ENCODE measurements at places on chromosomes 16 and 17.

- DNase-seq: peak; percentile 86
These were observed 186.5 kb downstream of the STX8 start for GRCh38 chr17:9389111-9389527.

DNA sequence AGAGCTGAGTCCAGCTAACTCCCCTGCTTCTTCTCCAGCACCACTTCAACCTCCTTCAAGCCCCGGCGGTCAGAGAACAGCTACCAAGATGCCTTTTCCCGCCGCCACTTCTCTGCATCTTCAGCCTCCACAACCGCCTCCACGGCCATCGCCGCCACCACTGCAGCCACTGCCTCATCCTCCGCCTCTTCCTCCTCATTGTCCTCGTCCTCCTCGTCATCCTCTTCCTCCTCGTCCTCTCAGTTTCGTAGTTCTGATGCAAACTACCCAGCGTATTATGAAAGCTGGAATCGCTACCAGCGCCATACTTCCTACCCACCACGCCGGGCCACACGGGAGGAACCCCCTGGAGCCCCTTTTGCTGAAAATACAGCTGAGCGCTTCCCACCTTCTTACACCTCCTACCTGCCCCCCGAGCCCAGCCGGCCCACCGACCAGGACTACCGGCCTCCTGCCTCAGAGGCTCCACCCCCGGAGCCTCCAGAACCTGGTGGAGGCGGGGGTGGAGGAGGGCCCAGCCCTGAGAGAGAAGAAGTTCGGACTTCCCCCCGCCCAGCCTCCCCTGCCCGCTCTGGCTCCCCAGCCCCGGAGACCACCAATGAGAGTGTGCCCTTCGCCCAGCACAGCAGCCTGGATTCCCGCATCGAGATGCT is 7.1 kb downstream of the SETD1A start:
- no peak for DNase-seq

DNA sequence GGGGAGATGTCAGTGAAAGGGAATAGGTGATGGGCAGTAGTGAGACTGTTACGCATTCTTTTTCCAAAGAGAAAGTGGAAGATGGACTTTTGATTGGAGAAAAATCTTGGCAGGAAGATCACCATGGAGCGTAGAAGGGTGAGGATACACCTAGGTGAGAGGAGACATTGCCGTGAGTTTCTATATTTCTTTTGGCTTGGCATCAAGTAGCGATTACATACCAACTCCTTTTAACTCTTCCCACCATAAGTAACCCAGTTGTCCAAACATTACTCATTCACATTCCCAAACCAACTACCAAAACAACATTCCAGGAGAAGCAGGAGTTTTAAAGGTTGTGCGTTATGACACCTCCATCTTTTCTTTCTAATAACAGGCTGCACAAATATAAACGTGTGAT is 10.7 kb upstream of the KRT28 start:
- DNase-seq: no peak

DNA sequence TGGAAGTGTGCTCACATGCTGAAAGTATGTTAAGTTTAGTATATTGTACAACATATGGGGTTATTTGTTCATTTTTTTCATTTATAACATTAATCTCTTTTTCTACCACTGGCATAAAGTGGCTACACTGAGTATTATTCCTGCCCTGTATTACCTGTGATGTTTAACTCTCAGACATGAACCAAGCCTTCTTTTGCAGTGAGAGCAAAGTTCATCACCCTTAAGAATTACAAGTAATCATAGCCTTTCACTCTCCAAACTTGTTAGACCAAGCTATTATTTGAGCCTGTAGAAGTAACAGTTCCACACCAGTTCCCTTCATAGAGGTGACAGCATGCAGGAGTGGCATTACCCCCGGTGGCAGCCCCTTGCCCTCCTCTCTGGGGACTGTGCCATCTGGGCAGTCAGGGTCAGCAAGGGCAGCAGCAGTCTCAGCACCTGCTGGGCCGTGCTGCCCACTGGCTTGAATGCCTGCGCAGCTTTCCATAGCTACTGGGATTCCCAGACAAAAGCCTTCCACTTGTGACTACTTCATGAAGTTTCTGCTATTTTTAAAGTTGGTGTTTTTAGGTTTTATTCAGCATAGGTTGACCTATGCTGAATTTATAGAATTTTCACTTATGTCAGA is 71.3 kb downstream of the TMC6 start:
- no peak for DNase-seq

GRCh38 chr17:74054249-74054648 is 149.2 kb upstream of the RPL38 start:
- DNase-seq: no peak

- DNase-seq: peak; percentile 18
These were observed at the start of gene UNC119 for GRCh38 chr17:28552176-28552999. Gene UNC119 (minus strand): TSS chr17:28552624. CDS start chr17:28552557, 67 bp downstream.

- DNase-seq: no peak
These were observed 53.7 kb upstream of the DHX40 start for GRCh38 chr17:59511726-59512125.

DNA sequence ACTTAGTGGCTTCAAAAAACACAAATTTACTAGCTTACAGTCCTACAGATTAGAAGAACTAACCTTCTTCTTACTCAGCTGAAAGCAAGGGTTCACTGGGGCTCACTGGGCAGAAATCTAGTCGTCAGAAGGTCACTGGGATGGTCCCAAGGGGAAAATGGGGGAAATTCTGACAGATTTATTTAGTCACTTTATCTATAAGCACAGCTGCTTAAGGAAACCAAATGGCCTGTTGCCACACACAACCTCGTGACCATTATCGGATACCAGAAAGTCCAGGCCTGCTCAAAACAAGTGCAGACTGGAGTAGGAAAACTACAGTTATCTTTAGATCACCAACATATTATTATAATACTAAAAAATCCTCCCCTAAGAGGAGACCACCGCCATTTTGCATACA is 374.6 kb upstream of the ASIC2 start:
- no peak for DNase-seq

DNA sequence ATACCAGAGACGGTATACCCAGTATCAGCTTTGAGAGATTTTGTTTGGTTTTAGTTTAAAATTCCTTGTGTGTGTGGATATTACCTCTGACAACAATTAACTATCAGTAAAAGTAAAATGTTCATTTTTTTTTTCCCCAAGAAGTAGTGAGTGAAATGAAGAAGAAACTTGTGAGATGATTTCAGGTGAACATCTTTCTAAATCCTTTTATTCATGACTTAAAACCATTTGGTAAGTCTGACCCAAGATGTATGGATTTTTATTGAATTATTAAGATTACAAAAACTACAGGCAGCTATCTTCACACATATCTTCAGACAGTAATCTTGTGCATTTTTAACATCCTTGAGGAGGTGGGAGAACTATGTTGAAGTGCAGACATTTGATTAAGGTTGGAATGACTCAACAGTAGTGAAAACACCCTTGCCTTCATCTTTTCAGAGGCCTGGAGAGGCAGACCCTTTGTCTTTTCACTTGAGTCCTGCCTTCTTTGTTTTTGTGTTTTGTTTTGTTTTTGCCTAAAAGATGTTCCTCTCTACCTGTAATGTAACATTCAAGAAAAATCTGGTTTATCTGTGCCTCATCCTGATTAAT is 240.3 kb upstream of the TBX2 start:
- no peak for DNase-seq

DNA sequence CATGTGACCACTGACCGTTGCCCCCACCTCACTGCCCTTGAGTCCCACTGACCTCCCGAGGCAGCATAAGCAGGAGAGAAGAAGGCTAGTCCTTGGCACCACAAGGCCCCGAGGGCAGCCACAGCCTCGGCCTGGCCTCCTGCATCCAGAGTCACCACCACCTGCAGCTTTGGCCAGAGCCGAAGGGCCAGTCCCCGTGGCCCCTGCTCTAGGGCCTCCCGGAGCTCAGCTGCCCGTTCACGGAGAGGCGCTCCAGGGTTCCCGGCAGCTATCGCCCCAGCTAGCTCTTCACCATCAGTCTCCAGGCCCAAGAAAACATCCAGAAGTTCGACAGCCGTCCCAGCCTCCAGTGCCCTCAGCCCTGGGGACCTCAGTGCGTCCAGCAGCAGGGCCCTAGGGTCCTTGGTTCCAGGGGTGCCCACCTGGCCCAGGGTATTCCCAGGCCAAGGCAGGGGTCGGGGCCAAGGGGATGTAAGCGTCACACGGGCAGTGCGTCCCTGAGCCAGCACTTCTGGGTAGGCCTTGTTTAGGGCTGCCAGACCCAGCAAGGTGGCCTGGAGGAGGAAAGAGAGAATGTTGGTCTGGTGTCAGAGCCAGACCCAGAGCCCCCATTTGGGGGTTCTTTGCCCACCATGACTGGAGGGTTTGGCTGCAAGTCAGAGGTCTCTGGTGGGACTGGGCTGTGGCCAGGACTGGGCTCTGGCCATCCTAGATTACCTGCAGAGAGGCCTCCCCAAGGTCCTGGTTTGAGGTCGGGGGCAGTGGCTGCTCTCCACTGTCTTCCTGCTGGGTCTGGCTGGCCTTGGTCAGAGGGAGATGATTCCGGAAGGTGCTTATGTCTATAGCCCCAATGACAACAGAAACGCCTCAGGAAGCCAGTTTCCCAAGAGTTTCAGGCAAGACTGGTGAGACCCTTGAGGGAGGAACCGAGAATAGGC is 1.8 kb downstream of the GHDC start:
- no peak for DNase-seq

DNA sequence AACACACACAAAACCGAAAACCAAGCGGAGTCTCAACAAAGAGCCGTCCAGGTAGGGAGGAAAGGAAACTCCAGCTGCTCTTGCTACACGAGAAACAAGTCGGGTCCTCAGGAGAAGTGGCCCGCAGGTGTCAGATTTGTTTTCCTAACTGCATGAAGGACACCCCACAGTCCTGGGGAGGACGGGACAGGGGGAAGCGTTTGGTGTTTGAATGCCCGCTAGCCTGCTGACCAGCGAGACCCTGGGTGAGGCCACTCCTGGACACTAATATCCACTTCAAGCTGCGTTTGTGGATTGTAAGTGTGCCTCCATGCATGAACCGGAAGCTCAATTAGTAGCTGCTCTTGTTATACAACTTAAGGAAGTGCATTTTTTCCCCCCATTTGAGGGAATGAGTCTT is 299.5 kb downstream of the MAF start:
- DNase-seq: no peak

- DNase-seq: no peak
These were observed 22.6 kb upstream of the EFCAB13 start for GRCh38 chr17:47301161-47301560.

DNA sequence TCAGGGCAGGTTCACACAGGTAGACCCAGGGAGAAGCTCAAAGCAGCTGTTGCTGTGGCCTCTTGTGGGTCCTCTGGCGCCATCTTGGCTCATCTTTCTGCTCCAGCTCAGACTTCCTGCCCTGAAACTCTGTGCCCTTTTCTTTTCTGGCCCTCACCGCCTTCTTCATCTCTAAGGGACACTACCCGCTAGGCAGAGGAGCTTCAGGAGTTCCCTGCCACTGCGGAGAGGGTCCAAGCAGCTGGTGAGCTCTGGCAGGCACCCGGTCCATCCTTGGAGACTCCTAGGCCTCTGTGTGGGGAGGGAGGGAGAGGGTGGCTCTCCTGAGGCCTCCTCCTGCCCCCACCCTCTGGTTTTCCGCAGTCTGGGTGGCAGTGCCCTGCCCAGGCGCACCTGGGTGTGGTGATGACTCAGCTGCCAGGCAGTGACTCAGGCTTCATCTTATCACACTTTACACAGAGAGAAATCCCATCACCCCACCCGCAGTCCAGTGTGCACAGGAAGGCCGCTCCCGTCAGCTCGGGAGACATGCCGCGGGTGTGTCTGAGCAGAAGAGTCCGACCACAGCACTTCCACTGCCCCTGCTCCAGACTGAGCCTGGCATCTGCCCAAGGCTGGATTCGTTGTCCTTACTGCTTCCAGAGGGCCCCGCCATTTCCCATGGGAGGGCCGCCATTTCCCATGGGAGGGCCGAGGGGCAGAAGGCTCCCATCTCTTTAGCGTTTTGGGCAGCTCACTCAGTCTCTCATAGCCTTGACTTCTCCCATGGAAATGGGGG is 7.3 kb downstream of the NT5C start:
- DNase-seq: no peak

GRCh38 chr16:88320947-88321634 is 61.7 kb upstream of the ZNF469 start:
- DNase-seq: no peak

GRCh38 chr17:45380046-45380765 is 52.5 kb downstream of the ARHGAP27 start:
- no peak for DNase-seq

- no peak for DNase-seq
These were observed 29.3 kb downstream of the WSCD1 start for GRCh38 chr17:6099492-6099891.

DNA sequence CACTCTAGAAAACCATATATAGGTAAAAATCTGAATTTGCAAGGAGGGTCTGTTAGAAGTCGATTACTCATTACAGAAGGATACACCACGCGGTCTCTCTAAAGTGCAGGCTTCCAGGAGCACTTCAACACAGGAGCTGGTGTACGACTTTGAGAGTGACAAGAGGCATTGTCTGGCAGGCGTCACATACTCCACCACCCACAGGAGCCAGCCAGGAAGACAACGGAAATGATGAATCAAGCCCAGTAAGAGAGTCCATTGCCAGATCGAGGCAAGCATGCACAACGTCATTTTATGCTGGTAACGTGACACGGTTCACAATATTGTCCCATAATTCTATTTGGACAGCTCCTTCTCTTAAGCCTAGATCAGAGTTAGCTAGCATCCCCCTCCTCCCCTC is 15.0 kb upstream of the CACNG4 start:
- no peak for DNase-seq

GRCh38 chr16:53055541-53056391 is 975 bp downstream of the CHD9 start:
- peak; percentile 39 for DNase-seq

- DNase-seq: no peak
These were observed 29.3 kb downstream of the MAF start for GRCh38 chr16:79571065-79571902.

DNA sequence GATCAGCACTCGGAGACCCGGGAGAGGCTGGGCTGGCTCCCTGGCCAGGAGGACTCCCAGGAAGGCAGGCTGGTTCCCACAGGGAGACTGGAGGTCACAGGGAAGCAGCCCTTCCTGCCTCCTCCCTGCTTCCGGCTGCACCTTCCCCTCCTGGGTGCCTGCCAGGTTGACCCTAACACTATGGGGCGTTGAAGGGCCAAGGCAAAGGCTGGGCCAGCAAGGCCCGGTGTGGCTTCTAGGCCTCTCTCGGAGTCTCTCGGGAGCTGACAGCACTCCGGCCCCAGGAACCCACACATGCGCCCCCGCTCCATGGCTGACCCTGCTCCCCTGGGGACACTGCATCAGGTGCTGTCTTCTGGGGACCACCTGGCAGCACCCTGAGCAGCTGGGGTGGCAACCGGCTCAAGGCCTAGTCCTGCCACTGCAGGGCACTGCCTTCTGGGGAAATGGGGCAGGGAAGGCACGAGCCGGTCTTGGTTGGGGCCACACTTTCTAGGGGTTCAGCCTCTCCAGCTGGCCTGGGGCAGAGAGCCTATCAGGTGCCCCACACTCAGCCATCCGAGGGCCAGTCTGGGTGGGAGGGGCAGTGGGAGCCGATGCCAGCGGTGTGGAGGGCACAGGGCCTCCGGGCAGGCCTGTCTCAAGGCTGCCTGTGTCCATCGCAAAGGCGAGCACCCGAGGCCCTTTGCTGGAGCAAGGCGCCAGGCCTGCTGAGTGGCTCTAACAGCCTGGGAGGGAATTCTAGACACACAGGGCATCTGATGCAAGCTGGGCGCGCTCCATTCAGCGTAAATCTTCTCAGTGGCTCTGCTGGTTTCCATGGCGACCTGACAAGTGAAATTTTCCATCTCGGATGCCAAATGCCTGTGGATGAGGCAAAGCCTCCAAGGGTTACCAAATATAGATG is 5.6 kb upstream of the MTSS2 start:
- DNase-seq: peak; percentile 99

- no peak for DNase-seq
These were observed 2.8 kb downstream of the PIP4K2B start for GRCh38 chr17:38796451-38797157.

- no peak for DNase-seq
These were observed 18.7 kb downstream of the MYLK3 start for GRCh38 chr16:46729326-46729995.
